Stimulated activated CD4-positive, alpha-beta T cell treated with anti-CD3 and anti-CD28 coated beads, Interleukin-2, amount 100 ng/mL, for 48 hours (primary cell): ENCODE measurements at places on chromosomes 6 and 20.

GRCh38 chr6:157298216-157298724, 25.0 kb downstream of the TMEM242 start:
- DNase-seq: no peak

DNA sequence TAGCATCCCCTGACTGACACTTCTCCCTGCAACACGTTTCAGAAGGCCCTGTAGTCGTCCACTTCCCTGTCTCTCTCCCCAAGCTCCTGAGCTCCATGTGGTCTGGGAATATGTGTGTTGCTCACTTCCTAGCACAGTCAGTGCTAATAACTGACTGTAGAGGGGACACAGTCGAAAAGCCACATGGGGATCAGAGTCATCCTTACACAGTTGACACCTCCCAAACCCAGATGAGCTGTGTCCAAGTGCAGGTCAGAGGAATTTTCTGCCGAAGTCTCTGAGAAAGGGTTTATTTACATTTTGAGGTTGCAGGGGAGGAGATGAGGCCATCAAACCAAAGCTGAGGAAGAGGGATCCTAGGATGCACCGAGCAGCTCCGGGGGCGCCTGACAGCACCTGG, 3.5 kb upstream of the ADAM33 start:
- DNase-seq: no peak

GRCh38 chr6:167907837-167908681, 81.3 kb downstream of the AFDN start:
- no peak for DNase-seq

DNA sequence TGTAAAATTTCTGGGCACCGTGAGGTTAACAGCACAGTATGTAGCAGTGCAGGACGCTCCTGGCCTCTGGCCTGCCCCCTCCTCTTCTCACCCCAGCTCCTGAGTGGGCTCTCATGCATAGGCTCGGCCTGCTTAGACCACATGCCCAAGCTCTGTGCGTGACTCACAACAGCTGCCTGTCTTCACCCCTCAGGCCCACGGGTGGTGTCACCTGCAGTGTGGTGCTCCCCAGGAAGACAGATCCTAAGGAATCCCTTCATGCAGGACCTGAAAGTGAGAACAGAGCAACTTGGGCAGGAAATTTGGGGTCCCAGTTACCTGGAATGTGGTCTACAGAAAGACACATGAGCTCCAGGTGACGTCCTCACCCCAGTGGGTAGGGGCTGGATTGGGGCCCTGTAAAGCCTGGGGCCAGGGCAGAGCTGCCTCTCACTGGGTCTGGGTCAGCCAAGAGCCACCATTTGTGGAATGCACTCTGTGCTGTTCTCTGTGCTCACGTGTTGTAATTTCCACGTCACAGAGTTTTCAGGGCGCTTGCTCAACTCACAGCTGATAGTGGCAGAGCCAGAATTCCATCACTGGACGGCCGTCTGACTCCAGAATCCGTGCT, 37.0 kb upstream of the PXDC1 start:
- DNase-seq: no peak

DNA sequence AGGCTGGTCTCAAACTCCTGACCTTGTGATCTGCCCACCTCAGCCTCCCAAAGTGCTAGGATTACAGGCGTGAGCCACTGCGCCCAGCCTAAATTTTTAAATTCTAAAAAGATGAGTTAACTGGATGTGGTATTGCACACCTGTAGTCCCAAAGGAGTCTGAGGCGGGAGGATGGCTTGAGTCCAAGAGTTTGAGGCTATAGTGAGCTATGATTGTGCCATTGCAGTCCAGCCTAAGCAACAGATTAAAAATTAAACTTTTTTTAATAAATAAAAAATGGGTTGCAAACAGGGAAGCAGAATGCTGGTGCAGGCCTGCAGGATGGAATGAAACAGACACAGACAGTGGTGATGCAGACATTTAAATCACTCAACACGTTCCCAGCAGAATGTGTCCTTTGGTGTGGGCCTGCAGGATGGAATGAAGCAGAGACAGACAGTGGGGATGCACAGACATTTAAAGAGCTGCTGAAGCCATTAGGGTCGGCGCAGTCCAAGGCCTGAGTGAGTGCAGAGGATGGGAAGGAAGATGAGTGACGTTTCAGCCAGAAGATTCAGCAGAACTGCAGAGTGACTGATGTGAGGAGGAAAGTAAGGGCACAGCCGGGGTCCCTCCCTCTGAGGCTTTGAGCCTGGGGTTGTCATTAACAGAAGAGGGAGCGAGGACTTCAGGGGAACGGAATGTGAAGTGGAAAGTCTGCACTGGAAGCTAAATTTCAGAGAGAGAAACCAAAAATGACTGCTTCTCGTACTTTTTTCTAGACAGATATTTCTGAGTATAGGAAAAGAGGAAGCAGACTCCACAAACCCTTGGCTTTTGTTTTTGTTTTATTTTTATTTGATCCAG, 117.5 kb downstream of the RIN2 start:
- DNase-seq: no peak

DNA sequence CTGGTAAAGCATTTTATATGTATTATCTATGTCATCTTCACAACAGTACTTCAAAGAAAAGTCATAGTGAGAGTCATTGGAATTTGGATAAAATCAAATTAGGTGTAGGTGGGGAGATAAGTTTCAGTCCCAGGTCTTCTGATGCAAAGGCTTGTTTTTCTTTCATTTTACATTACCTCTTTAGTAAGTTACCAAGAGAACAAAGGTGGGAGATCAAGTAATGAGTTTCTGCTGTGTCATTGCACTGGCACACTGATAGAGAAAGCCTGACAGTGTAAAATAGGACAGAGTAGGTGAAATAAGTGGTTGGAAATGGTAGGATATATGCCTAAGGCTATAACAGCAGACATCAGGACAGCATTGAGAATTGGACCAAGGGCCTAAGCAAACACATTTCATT, 250.4 kb downstream of the NKAIN2 start:
- no peak for DNase-seq

- no peak for DNase-seq
These were observed 92.7 kb downstream of the PHACTR3 start for GRCh38 chr20:59697068-59697467.

- no peak for DNase-seq
These were observed 3.4 kb upstream of the CTSZ start for GRCh38 chr20:59010321-59010994.

DNA sequence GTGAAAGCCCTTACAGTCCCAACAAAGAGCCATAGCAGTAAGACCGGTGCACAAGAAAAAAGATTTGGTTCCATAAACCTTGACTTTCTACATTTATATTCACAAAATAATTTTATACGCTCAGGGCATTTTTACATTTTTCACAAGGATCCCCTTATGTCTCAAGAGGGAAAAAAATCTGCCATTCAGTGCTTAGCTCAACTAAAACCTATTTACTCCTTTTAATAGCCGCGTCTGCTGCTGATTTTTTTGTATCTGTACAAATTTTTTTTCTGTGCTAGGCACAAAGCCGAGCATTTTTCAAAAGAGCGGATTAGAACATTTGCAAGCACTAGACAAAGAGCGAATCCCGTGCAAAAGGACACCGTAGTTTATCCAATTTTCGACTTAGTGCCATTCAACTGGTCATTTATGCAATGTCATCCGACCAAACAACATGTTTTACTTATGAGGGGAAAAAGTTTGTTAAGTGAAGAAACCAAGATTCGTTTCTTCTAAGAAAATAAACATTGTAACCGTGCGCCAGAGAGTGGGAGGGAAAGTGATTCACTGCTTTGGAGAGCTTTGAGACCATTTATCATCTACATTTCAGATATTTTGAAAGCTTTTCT, 3.7 kb downstream of the TFAP2D start:
- DNase-seq: no peak

DNA sequence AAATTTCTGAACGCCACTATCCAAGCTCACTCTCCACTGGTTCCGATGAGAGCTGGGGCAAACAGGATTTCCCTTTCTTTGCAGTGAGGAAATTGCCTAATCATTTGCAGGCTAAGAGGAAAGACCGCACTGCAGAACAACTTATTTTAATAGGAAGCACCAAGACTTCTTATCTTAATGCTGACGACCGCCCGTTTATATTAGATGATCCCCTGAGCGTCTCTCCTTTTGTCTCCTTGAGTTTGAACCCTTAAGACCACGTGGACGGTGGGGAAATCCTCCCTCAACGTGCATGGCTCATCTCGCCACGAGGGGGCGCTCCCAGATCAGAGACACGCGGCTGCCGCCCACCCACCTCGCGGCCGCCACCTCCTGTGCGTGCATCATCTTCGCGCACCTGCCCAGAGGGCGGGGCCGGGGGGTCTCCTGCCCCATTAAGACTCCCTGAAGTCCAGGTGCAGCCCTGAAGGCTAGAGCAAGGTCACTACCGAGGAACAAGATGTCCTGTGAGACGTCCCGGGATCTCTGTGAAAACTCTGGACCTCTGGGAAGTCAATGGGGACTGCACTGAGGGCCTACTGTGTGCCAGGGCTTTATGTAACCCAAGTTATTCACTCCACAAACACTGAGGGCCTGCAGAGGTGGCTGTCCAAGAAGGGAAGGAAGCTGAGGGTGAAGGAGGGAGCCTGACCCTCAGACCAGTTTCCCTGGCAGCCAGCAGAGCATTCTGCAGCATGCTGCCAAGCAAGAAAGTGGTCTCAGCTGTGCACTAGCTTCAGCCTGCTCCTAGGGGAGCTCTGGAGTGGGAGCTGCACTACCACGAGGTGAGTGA, 28.1 kb downstream of the PDYN start:
- peak; percentile 89 for DNase-seq

- no peak for DNase-seq
These were observed 37.6 kb upstream of the ANGPT4 start for GRCh38 chr20:953742-954141.

GRCh38 chr20:22984008-22984407, 51.1 kb upstream of the SSTR4 start:
- no peak for DNase-seq

- DNase-seq: no peak
These were observed 219.3 kb upstream of the RNF217 start for GRCh38 chr6:124742971-124743370.

DNA sequence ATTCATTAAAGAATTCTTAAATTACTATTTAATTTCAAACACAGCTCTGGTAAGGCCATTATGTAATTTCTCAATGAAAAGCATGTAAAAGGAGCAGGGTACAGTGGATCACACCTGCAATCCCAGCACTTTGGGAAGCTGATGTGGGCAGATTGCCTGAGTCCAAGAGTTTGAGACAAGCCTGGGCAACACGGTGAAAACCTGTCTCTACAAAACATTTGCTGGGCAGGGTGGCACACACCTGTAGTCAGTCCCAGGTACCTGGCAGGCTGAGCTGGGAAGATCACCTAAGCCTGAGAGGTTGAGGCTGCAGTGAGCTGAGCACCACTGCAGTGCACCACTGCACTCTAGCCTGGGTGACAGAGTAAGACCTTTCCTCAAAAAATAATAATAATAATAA, 37.4 kb downstream of the MDN1 start:
- DNase-seq: no peak

DNA sequence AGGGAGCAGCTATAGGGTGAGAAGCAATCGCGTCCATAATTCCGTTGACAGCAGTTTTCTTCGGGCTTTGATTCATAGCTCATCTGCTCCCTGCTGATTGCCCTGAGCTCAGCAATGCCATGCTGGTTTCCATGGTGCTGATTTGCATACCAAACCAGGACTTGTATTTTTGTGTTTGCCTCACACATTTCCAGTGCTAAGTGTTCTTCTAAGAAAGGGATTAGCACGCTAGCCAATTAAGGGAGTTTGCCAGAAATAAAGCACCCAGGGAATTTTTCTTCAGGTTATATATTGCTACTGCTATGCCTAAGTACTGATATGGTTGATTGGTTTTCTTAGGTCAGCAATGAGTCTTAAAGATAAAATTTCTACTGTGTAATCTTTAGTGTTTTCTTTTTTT, 177.6 kb downstream of the PLCB1 start:
- DNase-seq: no peak

DNA sequence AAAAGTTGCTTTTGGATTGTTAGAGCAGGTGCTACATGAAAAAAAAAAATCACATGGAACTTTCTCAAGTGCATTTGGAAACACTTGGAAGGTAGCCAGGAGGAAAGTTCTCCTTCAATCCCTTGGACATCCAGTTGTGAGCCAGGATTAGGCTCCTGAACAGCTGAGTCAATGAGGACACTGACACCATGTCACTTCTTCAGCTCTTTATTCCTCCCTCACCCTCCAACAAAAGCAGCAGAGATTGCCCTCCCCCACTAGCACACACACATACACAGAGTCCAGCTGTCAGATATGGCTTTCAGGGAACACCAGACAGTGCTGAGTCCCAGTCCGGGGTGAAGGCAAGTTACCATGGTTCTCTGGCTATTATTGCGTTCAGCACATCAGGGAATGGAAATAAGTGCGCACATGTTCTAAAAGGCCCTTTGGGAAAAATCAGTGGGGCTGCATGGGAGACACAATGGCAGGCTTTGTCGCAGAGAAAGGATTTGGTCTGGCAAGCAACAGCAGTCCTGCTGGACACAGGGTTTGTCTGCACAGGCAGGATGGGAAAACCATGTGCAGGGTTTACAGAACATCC, 124.7 kb upstream of the MARCKS start:
- DNase-seq: no peak

GRCh38 chr6:170434117-170434820, 118.8 kb downstream of the PSMB1 start:
- no peak for DNase-seq

DNA sequence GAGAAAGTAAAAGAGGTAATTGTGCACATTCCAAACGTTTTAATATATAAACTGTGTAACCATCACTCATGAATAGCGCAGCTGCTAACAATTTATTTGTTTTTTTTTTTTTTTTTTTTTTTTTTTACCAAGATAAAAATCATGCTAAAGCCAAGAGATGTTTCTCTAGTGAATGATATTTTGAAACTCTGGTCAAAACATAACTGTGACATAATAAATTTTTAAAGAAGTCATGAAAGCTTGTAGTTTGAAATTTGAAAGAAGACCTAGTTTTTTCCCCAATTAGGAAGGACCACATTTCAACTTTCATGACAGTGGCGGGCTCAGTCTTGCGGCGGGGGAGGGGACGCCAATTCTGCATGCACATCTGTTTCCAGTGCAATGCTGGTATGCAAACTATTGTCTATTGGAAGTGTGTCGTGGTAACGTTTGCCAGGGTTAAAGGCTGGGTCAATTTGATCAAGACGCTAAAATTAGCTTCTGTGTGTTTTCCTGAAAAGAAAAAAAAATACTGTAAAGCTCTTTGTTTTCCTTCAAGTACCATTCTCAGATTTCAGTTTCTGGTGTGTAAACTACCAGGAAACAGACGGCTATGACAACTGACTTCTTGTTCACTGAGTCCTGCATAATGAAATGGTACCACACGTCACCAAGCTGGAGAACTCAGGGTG, 211.9 kb downstream of the FOXC1 start:
- no peak for DNase-seq

DNA sequence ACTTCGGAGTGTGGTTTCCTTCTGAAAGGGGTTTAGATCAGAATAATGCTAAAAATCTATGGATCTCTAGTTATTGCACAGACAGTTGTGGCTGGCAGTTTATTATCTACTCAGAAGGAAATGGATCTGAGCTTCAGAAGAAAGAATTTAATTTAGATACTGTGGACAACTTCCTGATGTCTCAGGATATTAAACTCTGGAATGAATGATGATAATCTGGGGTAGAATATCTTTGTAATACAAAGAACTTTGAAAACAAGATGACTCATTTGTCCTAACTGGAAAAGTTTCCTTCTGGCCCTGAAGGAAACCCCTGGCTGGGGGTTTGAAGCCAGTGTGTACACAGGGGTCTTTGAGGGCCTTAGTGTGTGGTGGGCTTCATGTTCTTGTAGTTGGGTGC, 78.0 kb downstream of the EDN3 start:
- no peak for DNase-seq
